ENCODE measurements at places on chromosomes 12 and 14. TPM values are rescaled to one million over a fixed set of nuclear protein-coding genes. Genes with fewer than 3 reads are reported as not detected.

The PLD4 gene
- 0.10 TPM for total RNA-seq

- DNase-seq: no peak
Measured at GRCh38 chr12:18981732-18982131, 147.8 kb upstream of the PLEKHA5 start.

The PROX2 gene
- total RNA-seq: not detected

The FGD6 gene
- 3.1 TPM for total RNA-seq

The TCL1B gene
- total RNA-seq: not detected

- no peak for DNase-seq
Measured at GRCh38 chr12:4323396-4323795, 2.4 kb downstream of the TIGAR start.

The LMNTD1 gene
- total RNA-seq: not detected

The CYP46A1 gene
- total RNA-seq: 2.2 TPM

The SRRM4 gene
- total RNA-seq: not detected

DNA sequence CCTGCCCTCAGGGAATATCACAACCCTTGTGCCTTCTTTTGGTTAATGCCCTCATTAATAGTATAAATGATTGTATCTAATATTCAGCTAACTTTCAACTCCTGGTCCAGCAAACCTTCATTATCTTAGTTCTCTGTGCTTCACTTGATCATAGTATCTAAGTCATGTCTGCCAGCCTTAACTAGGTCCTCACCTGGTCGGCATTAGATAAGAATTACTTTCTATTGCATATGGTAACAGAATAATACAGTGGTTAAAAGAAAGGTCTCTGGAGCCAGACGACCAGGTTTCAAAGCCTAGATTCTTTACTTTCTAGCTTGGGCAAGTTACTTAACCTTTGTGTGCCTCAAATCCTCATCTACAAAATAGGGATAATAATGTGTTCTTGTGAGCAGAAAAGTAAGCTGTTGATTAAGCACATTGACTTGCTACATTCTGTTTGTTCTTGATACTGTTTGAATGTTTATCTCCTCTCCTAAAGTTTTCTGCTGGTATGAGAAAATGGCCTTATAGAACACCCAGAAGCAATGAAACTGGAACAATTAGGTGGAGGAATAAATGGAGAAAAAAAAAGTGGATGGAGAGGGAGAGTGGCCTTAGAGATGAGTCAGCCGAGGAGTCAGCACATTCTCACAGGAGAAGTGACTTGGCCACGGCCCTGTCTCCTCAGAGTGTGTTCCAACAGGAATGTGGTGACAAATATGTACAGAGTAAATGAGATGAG is 176.1 kb downstream of the SLC25A21 start:
- peak; percentile 18 for DNase-seq

- no peak for DNase-seq
Measured at GRCh38 chr12:79850610-79851299, 84.1 kb downstream of the PPP1R12A start.

DNA sequence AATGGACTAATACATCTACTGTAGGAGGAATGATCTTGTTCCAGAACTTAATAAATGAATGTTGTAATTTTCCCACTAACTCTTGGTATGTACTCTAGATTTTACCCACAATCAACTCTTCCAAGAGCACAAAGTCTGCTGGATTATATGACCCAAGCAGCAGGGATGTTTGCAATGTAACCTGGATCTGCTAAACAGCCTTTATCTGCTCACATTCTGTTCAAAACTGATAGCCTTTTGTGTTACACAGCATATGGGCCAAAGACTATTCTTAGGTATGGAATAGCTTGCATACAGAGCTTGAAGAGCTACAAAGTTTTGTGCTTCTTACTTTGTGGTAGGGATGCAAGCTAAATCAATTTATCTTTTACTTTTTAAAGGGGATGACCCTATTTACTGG is 213.7 kb upstream of the DCN start:
- no peak for DNase-seq

The SLC7A8 gene
- 4.8 TPM for total RNA-seq

GRCh38 chr14:75238756-75239455 is 39.7 kb upstream of the FOS start:
- peak; percentile 59 for DNase-seq

DNA sequence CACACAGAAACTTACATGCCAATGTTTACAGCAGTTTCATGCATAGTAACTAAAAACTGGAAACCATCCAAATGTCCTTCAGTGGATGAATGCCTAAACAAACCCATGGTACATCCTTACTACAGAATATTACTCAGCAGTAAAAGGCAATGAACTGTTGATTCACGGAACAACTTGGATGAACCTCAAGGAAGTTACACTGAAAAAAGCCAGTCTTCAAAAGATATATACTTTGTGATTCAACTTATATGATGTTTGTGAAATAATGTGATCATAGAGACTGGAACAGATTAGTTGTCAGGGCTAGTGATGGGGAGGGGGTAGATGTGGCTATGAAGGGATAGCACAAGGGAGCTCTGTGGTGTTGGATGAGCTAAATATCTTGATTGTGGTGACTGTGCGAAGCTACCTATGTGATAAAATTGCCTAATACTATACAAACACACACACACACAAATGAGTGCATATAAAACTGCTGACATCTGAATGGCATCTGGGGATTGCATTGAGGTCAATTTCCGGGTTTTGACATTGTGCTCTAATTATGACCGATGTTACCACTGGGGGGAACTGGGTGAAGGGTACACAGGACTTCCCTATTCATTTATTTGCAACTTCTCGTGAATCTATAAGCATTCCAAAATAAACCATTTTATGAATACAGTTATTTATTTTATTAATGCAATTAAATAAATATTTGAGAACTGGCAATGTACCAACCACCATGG is 94.3 kb downstream of the RIN3 start:
- no peak for DNase-seq

DNA sequence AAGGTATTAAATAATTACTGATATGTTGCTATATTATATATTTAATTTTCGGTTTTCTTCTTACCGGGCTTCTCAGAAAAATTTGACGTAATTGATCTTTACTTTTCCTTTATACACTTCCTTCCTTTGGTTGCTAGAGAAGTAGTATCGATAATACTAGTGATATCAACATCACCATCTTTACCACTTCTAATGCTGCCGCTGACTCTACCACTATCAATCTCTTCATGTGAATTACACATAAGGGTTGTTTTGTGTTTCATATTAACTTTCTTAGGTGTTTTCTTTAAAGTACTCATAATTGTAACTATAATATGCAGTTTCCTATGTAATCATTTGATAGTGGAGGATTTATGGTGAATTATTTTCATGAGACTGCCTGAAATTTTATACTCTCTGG is 30.9 kb upstream of the KLRF1 start:
- DNase-seq: no peak

- no peak for DNase-seq
Measured at GRCh38 chr14:94638961-94639817, 27.0 kb downstream of the SERPINA3 start.

GRCh38 chr14:53542732-53543131 is 389.6 kb upstream of the DDHD1 start:
- peak; percentile 59 for DNase-seq

The CPM gene
- total RNA-seq: 3.2 TPM

The MYL6B gene
- 3,936 TPM for total RNA-seq

DNA sequence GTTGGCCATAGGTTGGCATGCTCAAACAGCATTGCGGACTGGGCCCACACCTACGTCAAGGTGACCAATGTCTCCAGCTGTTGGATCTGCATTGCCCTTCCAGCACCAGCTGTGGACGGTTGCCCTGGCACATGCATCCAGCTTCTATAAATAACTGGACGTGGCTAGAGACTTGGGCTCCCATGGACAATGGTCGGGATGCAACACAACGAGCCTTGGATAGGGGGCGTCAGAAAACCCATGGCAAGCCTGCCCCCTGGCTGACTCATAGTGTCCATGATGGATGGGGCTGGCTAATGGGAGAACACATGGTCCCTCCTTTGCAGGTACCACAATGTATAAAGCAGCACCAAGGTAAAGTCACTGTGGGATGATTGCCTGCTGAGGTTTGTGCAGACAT is 331.6 kb upstream of the FAR2 start:
- no peak for DNase-seq

GRCh38 chr14:80978403-80978802 is 23.0 kb downstream of the TSHR start:
- no peak for DNase-seq

GRCh38 chr12:28108599-28108998 is 81.7 kb upstream of the CCDC91 start:
- DNase-seq: peak; percentile 64

- peak; percentile 57 for DNase-seq
Measured at GRCh38 chr12:104012331-104012730, 37.7 kb downstream of the GLT8D2 start.

GRCh38 chr12:29578070-29578469 is 80.6 kb upstream of the OVCH1 start:
- no peak for DNase-seq

GRCh38 chr14:51954657-51955056 is 34.7 kb upstream of the RTRAF start:
- DNase-seq: no peak

DNA sequence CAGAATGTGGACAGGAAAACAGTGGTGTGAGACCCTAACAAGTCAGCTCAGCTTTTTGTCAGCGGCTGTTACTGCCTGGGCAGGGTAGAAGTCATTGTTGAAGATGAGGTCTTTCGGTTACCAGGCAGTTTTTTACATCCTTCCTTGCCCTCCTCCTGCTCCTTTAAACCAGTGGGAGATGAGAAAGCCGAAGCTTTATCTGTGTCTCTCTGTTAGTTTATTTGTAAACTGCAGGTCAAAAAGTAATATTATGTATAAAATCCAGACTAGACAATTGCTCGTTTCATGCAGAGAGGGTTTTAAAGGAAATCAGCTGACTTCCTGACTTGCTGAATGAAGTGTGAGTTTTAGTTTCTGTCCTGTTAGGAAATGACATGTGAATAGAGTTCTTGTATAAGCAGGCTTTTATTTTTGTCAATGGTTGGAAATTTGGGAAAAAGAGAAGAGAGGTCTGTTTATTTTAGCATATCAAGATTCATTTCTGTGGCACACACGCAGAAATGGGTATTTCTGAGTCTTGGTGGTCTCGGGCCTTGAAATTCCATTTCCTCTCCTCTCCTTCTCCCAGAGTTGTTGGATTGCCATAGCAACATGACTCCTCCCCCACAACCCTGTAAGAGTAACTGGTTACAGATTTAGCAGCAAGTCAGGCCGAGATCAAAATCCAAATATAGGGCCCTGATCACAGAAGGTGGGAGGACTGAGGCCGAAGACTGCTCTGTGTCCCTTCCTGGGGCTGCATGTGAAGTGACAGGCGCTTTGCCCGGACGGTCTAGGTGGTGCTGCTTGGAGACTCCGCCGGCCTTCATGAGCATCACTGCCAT is 60.8 kb downstream of the SAMD4A start:
- DNase-seq: peak; percentile 87

DNA sequence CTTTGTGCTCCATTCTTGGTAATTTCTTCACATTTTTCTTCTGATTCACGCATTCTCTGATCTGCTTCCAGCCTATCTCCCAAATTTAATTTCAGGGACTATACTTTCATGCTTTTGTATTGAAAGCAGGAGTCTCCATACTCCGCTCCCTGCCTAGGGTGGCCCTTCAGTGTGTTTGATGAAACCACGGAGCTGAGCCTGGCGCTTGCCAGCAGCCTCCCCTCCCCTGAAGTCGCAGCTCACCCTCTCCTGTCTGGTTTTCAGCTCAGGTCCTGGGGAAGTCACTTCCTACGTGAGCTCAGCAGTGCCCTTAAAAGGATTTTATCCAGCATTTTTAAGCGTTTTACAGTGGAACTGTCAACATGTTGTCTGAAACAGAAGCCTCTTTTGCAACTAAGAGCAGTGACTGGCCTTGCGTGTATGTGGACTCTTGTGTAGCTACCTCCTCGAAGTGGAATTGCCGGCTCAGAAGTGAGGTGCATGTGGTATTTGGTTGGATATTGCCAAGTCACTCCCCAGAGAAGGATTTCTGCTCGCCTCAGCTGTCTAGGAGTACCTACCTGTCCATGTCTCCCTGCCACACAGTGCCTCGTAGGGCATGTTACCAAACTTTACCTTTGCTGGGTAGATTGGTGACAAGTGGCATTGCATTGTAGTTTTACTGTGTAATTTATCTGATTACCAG is 78.5 kb downstream of the TESC start:
- no peak for DNase-seq

DNA sequence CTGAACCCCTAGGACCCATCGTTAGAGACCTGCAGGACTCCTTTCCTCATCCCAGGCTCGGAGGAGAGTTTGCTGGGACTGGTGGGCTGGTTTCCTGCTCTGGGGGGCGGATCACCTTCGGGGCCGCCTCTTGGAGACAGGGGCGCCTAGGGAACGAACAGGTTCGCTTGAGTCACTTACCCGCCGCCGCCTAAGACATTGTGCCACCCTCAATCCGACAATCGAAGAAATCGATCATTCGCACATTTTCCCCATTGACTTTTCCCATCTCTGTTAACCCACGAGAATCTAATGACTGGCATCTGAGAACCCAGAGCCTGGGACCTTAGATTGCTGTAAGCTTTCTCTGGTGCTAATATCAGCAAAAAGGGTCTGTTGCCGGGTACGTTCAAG is 322 bp downstream of the SLC39A9 start:
- DNase-seq: no peak

The ACSM4 gene
- total RNA-seq: not detected

DNA sequence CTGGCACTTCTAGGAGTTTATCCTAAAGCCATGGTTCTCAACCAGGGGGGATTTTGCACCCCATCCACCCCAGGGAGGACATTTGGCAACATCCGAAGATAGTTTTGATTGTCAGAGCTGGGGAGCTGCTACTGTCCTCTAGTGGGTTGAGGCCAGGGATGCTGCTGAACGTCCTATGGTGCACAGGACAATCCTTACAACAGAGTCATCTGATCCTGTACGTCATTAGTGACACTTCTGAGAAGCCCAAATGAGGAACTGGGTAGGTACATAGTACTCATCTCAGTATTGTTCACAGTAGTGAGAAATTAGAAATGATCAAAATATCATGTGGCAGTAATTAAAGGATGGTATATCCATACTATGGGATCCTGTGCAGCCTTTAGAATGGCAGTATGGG is 185.1 kb downstream of the CHST11 start:
- DNase-seq: no peak

The IKZF4 gene
- 1.1 TPM for total RNA-seq

DNA sequence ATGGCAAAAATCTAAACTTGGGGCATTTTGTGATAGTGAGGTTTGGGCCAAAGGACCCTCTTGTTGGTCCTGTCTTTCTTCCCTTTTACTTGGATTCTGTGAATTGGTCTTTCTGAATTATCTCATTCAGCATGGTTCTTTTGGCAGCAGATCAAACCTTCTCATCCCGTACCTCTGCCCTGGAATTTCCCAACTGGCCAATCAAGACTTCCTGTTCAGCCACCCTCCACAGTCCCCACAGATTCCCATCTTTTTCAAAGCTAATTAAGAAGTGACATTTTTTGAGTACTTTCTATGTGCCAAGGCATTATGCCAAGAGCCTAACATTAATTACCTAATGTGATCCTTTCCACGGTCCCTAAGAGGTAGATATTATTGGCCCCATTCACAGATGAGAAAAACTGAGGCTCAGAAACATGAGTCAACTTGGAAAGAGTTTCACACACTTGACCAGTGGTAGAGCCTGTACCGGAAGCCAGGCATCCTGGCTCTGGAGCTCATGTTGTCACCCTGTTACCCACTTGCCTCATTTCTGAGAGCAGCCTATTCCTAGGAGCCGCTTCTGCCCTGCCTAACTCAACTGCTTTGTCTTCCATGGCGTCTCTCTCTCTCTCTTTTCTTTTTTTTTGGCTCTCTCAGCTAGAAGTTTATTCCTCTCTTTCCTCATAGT is 135.9 kb downstream of the C12orf75 start:
- DNase-seq: no peak

All from myocyte (in vitro differentiated cells).